Activated naive CD8-positive, alpha-beta T cell treated with anti-CD3 and anti-CD28 coated beads, Interleukin-2, amount 50 U/mL, for 16 hours (primary cell): ENCODE measurements at places on chromosomes 4 and X.

GRCh38 chr4:146098978-146099377, 76.5 kb upstream of the LSM6 start:
- DNase-seq = no peak

DNA sequence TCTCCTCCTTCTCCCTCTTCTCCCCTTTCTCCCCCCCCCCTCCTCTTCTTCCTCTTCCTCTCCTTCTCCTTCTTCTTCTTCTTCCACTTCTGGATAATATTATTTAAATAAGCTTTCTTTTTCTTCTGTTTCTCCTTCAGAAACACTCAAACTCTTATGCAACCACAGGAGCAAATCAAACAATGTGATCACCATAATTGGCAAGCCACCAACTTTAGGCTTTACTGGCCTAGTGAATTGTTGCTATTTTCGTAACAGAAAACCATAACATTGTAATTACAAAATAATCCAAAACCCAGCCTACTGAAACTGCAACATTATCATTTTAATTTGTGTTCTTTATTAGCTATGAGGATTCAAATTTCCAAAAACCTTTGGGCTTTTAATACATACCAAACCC, 14.3 kb downstream of the DCAF8L1 start:
- DNase-seq = no peak

- no peak for DNase-seq
These were observed 17.1 kb downstream of the SMIM14 start for GRCh38 chr4:39621582-39621981.

GRCh38 chr4:58940167-58940566, 1830.0 kb upstream of the IGFBP7 start:
- DNase-seq = no peak

GRCh38 chrX:63186137-63186536, 165.0 kb downstream of the SPIN4 start:
- no peak for DNase-seq

DNA sequence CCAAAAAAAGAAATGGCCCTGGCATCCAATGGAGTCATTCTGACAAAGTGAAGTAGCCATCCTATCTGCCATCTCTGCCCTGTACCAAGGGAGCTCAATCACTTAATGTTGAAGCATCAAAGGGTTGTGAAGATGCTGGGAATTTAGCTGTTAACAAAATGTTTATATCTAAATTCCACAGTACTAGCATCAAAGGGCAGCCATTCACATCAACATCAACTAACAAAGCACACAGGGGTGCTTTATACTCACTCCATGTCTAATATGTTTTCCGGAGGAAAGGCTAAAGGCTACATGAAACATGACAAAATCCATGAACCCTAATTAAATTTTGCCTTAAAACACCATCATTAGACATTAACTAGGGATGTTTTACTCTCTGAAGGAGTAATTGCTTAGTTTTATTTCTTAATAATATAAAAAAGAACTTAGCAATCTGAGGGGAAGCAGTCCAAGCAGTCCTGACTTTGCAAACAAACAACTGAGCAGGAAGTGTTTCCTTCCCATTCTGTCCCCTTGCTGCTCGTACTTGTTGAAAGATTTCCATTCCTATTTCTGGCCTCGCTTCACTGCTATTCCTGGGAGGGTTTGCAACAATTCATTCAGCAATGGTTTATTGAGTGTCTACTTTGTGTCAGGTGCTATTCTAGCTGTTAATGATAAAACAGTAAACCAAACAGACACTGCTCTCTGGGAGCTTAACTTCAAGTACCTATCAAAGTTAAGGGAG, 208.6 kb upstream of the SLC7A11 start:
- DNase-seq = no peak

DNA sequence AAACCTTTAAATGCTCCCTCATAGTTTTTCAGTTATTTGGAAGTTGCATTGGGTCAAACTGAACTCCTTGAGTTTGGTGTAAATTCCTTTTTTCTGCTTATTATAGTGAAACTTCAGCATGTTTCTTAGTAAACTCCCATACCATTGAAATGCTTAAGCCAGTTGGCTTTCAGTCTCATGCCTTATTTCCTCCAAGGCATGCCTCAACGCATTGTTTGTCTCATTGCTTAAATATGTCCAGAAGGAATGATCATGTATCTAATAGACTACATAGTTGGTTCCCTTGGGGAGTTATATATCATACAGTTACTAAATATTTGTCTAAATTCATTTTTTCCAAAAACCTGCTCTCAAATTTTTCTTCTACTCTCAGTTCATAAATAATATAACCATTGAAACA, 114.0 kb downstream of the STOX2 start:
- DNase-seq = no peak

- no peak for DNase-seq
These were observed 9.3 kb downstream of the PJA1 start for GRCh38 chrX:69155786-69156520.

- no peak for DNase-seq
These were observed 106.5 kb downstream of the EFNB1 start for GRCh38 chrX:68935362-68935761.

DNA sequence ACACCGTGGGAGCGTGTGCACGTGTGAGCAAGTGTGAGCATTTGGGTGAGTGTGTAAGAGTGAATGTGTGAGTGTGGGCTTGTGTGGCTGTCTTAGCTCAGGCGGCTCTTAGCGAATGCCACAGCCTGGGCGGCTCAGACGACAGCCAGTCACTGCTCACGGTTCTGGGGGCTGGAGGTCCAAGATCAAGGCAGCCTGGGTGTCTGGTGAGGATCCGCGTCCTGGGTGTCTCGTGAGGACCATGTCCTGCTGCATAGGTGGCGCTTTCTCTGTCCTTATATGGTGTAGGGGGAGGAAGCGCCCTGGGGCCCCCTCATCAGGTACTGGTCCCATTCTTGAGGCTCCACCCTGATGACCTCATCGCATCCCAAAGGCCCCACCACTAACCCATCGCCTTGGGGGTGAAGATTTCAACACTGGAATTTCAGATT, 4.5 kb downstream of the DOK7 start:
- no peak for DNase-seq

DNA sequence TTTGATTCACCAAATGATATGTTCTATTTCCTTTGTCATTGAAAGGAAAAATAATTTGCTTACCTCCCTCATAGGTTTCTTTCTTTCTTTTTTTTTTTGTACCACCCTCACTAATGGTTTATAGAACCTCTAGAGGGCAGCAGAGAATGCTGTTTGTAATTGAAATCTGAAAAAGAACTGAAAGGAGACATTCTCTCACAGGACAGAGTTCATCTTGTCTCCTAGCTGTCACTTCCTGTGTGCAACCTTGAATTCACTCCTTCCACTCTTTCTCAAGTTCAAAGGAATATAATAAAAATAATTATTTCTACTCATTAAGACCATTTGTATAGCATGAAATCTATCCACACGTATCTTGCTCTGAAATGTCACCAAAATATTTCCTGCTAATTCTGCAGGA, 51.0 kb downstream of the GUCY1B1 start:
- no peak for DNase-seq

GRCh38 chrX:103783196-103783595, 6.6 kb downstream of the PLP1 start:
- DNase-seq = no peak

- no peak for DNase-seq
These were observed 3.0 kb downstream of the TLR10 start for GRCh38 chr4:38779790-38780189.

DNA sequence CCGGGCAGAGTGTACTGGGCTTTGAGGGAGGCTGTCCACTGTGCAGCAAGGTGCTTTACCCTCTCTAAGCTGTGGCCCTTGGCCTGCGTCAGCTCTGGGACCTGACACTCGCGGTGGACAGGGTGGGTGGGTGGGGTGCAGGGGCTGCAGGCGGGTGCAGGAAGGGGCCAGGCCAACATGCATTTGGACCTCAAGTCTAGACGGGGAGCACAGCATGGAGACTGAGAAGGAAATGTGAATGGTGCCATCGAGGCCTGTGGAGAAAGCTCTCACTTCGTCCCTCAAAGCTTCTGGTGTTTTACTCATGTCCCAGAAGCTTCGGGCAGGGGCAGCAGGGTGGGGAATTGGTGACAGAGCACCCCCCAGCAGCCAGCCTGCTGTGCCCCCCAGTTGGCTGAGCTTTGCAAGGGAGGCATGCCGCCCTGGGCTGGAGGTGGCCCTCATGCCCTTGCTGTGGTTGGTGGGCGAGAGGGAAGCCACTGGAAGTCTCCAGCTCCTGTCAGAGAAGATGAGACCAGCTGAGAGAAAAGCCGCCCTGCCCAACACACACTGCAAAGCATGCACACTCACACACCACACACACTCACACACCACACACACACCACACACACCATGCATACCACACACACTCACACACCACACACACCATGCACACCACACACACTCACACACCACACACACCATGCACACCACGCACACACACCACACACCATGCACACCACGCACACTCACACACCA, 12.3 kb downstream of the PNMA6E start:
- DNase-seq = no peak

- no peak for DNase-seq
These were observed 35.9 kb downstream of the SUPT20HL1 start for GRCh38 chrX:24396236-24396930.

DNA sequence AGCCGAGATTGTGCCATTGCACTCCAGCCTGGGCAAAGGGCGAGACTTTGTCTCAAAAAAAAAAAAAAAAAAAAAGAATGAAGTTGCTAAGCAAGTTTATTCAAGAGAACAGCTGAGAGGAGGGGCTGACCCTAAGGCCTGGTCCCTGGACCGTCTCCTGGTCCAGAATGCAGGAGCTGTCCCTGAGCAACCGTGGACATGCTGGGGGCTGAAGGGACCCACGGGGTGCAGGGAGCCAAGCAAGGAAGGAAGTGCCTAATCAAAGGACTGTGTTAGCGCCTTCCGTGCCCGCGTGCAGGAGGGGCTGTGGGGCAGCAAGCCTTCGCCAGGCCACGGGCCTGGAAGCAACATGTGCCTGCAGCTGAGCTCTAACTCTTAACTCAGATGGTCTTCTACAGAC, 39.1 kb upstream of the CDKN2AIP start:
- DNase-seq = no peak

- no peak for DNase-seq
These were observed 73.0 kb upstream of the FRMPD4 start for GRCh38 chrX:12065251-12065650.

- no peak for DNase-seq
These were observed 44.6 kb upstream of the UGT2A1 start for GRCh38 chr4:69697536-69698242.

DNA sequence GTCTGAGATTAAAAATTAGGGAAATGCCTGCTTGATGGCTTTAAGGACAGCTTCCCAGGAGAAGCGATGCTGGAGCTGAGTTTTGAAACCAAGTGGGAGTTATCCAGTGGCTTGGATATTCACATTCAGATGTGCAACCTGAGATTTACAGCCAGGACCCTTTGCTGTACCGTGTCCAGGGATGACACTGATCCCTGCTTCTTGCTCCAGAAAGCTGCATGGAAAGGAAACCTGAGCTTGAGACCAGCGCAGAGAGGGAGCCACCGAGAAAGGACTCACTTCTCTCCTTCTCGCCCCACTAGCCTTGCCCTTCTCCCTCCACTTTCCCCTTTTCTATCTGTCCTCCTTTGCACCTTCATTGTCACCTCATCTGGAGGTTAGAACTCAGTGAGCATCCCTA, 254.5 kb upstream of the PPARGC1A start:
- no peak for DNase-seq

GRCh38 chr4:182017038-182017437, 226.2 kb upstream of the TENM3 start:
- no peak for DNase-seq

GRCh38 chr4:140790765-140791164, 34.6 kb upstream of the TBC1D9 start:
- no peak for DNase-seq

DNA sequence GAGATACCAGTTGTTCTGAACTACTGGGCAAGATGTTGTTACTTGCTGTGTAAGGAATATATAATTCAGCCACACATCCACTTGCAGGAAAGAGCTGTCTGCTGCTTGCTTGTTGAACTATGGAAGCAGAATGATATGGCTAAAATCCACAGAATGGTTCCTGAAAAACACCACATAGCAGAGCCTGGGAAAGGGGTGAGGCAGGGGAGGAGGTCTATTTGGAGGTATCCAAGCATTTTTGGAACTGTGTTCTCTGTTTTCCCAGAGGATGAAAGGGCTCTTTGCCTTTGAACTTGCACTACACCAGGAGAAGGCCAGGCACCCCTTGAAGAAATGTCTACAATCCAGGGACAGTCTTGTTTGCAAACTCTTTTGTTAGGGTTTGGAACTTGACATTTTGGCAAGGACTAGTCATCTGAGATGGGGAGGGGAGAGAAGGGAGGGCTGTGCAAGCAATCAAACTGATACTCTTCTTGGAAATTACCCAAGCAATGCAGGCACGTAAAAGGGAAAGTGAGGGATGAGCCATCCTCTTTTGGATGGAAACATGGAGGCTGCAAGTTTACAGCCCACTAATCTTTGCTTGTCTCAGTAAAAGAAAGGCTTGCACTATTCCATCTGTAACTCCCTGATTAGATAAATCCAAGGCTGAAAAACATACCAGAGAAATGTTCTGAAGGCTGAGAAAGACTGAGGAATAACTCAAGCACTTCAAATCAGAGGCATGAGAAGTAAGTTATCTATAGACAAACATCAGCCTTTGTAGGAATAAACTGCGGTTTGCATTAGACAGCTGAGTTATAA, 141.0 kb downstream of the TSPAN5 start:
- no peak for DNase-seq

GRCh38 chr4:126113058-126113457, 798.3 kb downstream of the FAT4 start:
- no peak for DNase-seq

GRCh38 chr4:188532751-188533150, 393.5 kb downstream of the TRIML1 start:
- DNase-seq = no peak

DNA sequence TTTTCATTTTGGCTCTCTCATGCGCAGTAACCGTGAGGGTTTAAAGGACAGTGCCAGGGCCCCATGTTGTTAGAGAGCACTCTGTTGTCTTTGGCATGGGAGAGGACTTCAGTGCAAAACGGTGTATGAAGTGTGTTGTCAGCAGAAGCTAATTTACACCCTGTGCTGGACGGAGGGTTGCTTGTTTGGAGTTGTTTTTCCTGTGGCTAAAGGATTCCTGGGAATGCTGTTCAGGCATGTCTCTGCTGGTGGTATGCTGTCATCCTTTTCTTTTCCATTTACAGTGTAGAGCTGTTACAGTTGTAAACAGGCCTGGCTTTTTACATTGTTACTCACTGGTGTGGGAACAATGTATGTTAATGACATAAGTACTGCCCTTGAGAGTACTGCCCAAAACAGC, 206.3 kb downstream of the CBR4 start:
- no peak for DNase-seq

DNA sequence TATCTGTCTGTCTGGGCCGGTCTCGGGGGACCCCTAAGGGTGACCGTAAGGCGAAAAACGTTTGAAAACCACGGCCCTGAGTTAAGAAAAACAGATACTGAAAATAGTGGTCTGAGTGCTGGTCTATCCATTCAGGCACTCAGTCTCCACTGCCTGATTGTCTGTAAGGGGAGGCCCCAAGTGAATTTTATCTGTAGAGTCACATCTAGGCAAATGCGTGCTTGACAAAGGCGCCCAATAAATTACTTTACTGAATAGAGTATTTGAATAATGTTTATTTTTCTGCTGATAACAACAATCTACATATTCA, 465 bp downstream of the HNRNPH2 start:
- DNase-seq = no peak

- no peak for DNase-seq
These were observed 10.4 kb downstream of the ACOT9 start for GRCh38 chrX:23732704-23733103.
